ENCODE measurements at places on chromosomes 3 and 15. TPM values are rescaled to one million over a fixed set of nuclear protein-coding genes. Genes with fewer than 3 reads are reported as not detected.

The CYP1A2 gene
- total RNA-seq = not detected

The ADAMTSL3 gene
- 16.2 TPM for total RNA-seq

The SQOR gene
- 2.0 TPM for total RNA-seq

The LRRN1 gene
- total RNA-seq = 29.7 TPM

The CA12 gene
- 10.3 TPM for total RNA-seq

The FAM227B gene
- total RNA-seq = 3.7 TPM

The AGBL1 gene
- 0.98 TPM for total RNA-seq

The CCR8 gene
- total RNA-seq = not detected

The ENTPD3 gene
- total RNA-seq = 3.0 TPM

The DPH6 gene
- 9.3 TPM for total RNA-seq

The NAALADL2 gene
- 2.7 TPM for total RNA-seq

The LRRC2 gene
- 2.5 TPM for total RNA-seq

The ADCY5 gene
- 22.1 TPM for total RNA-seq

The MKRN3 gene
- 13.5 TPM for total RNA-seq

The GOLGA6A gene
- not detected for total RNA-seq

The CPA3 gene
- total RNA-seq = not detected

The C2CD4A gene
- total RNA-seq = not detected

The CIB1 gene
- 3.4 TPM for total RNA-seq

The HES1 gene
- 16.2 TPM for total RNA-seq

The LRRIQ4 gene
- total RNA-seq = 0.49 TPM

The CYP1A1 gene
- 0.25 TPM for total RNA-seq

The CFAP44 gene
- 5.4 TPM for total RNA-seq
